Activated CD4-positive, alpha-beta T cell treated with anti-CD3 and anti-CD28 coated beads, Interleukin-10, Interleukin-2, amounts not matched to agents 100 ng/mL and 50 ng/mL, durations not matched to agents 16 hours and 8 hours (primary cell): ENCODE measurements at places on chromosomes 11 and 22.
A peak's percentile ranks its signal among the peaks of the same experiment; 100 is the strongest.

DNA sequence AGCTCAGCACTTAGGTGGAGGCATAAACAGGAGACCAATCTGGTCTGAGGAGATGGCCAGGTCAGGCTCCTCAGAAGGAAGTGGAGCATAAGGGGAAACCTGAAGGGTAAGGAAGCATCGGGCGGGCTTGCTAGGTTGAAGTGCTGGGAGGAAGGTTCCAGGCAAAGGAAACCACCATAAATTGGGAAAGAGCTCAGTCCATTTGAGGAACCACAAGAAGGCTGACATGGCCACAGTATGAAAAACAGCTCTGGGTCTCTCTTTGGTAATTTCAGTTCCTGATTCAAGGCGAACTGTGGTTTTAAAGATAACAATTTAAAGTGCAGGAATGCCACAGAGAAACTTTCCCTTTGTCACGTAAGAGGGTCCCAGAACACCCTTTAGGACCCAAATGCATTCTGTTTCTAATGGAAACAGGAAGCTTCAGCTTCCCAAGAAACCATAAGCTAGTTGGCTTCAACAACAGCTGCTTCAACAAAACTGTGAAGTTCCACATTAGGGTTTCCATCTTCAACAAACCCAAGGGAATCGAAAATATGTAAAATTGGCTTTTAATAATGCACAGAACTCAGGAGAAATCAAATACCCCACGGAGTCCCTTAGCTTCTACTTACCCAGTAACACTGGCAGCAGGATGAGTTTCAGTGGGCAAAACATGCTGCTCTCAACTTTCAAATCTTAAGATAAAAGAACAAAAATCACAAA lies 10.4 kb downstream of the JAML start:
- DNase-seq = no peak

- no peak for DNase-seq
Measured at GRCh38 chr11:91871791-91872190, 352.8 kb upstream of the FAT3 start.

DNA sequence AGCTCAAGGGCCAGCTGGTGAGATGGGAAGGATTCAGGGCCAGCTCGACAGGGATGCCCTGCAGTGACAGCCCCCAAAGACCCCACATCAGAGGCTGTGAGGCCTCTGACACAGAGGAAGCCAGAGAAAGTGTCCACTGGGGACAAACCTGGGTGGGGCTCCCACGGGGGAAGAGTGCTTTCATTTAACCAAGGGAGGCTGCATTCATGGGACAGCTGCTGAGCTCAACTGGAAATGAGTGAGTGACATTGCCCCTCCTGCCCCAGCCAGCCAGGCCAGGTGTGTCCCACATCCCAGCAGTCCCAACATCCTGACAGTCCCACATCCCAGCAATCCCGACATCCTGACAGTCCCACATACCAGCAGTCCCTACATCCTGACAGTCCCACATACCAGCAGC lies 61.0 kb downstream of the DHCR7 start:
- DNase-seq = no peak

DNA sequence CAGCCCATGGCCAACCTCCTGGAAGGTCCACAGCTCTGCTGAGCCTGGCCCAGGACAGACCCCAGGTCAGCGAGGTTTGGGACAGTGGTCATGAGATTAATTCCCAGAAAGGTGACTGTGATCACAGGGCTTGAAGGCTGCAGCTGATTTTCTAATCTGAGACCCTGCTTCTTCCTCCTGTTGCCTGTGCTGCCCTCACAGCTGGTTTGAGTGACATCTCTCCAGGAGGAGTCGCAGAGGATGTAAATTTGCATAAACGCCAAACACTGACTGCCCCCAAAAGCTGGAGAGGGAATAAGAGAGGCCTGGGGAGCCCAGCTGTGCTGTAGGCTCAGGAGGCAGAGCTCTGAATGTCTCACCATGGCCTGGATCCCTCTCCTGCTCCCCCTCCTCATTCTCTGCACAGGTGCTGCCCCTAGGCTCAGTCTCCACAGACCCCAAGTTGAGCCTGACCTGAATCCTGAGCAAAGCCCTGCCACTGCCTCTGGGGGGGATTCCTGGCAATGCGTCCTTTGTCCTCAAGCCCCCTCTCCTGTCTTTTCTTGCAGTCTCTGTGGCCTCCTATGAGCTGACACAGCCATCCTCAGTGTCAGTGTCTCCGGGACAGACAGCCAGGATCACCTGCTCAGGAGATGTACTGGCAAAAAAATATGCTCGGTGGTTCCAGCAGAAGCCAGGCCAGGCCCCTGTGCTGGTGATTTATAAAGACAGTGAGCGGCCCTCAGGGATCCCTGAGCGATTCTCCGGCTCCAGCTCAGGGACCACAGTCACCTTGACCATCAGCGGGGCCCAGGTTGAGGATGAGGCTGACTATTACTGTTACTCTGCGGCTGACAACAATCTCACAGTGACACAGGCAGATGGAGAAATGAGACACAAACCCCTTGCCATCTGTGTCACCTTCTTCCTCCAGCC lies 23.8 kb downstream of the GGTLC2 start:
- DNase-seq = no peak

DNA sequence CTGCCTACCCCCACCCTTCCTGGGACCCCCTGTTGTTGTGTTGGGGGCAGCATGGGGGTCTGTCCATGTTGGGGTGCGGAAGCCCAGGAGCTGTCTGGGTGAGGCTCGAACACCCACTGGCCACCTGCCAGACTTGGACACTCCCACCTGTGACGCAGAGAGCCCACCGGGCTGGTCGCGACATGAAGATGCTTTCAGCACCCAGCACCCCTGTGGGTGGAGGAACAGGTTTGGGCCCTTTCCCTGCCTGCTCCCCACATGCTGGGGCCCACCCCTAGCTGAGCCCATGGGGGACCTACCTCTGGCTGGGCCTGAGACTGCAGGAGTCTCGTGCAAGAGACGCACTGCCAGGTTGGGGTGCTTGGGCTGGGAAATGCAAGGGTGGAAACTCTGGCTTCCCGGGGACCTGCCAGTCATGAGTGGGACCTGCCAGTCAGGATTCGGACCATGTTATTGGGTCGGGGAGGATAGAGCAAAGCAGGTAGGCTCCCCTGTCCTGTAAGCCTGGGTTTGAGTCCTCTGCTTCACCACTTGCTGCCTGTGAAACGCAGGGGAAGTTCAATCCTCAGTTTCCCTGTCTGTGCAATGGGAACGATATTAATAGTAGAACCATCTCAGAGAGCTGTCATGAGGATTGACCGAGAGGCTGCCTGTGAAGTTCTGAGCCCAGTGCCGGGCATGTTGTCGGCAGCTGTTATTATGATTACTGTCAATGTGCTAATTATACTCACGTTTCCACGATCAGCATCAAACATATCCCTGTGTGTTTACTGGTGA lies 24.1 kb downstream of the KIAA1671 start:
- DNase-seq = no peak

DNA sequence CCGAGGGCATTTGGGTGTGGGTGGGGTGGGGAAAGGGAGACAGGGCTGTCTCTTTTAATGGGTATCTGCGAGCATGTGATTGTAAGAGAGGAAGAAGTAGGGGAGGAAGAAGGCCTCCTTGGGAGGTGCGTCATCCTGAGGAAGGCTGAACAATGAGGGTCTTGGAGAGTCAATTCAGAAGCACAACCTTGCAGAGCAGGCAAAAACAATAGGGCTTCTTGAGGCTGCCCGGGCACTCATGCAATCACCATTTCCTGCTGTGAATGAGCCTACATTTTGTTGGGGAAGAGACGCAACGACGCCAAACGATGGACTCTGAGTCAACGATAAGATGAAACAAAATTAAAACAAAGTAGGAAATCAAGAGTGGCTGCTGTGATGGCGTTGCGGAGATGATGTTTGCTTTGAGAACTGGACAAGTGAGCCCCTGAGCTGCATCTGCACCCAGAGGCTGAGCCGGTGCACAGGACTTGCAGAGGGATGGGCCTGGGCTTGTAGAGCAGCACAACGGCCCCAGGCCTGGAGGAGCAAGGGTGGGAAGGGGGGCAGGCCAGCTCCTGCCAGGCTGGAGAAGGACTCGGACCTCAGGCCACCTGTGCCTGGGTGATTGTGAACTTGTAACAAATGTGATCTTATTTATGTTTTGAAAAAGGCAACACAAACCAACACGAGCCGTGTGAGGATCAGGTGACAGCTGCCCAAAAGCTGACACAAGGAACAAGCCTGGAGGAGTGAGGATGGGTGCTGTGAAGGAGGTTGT lies 92.3 kb upstream of the B3GAT1 start:
- no peak for DNase-seq

DNA sequence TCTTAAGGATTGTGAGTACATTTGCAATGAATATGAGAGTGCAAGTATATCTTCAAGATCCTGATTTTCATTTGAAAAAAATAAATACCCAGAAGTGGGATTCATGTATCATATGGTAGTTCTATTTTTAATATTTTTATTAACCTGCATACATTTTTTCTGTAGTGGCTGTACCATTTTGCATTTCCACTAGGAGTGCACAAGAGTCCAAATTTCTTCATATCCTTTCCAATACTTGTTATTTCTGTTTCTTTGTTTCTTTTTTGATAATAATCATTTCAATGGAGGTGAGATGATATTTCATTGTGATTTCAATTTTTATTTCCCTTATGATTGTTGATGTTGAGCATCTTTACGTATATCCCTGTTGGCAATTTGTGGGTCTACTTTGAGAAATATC lies 759.8 kb upstream of the CNTN5 start:
- no peak for DNase-seq

- no peak for DNase-seq
Measured at GRCh38 chr11:82818409-82819043, 81.7 kb downstream of the PRCP start.

DNA sequence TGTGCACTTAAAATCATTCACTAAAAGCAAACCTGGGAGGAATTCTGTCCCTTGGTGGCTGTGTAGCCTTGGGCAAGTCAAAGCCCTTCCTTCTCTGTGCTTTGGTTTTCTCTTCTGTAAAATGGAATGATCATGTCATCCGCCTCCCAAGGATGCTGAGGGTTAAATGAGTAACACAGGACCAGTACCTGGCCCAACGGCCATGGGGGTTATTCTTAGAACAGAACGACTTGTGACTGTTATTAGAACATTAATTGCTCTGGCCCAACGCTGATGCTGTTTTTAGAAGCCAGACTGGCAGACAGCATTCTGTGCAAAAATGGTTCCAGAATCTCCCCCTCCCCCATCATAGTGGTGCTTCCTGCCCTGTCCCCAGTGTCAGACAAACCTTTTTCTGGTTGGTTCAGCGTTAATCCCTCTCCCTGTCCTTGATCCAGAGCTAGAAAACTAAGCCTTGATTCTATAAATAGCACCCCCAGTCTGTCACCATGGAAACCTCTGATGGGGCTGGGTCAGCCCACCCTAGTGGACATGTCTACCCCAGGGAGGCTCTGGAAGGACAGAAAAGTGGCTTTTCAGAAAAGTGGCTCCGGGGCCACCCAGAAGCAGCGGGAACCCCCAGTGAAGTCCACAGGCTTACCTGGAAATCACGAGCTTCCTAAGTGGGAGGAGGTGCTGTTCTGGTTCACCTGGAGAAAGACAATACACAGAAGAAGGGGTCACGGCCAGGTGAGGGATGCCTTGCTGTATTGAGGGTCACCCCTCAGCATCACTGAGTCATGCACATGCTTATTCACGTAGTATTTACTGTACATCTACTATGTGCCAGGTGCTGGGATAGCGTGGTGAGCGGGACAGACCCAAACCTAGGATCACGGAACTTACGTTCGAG lies 15.5 kb upstream of the TFIP11 start:
- DNase-seq = no peak

DNA sequence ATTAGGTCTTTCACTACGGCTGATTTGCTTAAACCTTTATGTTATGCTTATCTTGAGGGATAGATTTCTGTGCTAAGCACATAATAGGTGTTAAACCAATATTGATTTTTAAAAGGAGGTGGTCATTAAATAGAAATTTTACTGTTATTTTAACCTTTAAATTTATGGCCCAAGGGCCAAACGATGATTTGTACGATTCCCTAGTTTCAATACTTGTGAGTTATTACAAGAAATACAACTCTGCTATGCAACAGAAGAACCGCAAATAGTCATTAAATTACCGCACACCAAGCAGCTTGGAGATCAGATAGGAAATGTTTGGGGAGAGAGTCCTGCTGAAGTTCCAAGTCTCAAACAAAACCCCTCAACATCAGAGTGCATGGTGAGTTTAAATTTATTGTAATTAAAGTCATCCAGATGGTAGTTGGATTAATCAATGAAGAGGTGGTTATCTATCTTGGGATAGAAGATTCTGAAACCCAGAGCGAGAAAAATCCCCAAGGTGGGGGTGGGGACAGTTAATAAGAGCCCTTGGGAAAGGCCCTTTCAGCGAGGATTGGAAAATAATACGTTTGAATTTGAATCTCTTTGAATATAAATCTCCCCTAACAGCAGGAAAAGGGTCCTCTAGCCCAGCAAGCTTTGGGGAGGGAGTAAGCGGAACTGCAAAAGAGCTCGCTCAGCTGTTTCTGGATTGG lies 805 bp upstream of the QSER1 start:
- DNase-seq = peak; percentile 37

DNA sequence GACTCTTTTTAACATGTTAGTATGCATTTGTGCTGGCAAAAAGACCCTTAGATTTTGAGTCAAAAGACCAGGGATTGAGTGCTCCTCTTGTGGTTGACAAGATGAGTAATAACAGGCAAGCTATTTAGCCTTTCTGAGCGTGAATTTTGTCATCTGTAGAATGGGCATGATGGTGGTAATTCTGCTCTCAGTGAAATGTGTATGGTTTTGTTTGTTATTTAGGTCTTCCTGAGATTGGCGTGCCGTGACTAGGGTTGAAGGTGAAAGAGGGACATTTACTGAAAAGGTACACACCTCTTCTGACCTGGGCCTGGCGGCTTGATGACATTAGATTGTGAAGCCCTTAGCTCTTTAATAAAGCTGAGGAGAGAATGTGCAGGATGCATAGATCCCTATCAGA lies 8.4 kb upstream of the CEP295 start:
- peak; percentile 90 for DNase-seq

DNA sequence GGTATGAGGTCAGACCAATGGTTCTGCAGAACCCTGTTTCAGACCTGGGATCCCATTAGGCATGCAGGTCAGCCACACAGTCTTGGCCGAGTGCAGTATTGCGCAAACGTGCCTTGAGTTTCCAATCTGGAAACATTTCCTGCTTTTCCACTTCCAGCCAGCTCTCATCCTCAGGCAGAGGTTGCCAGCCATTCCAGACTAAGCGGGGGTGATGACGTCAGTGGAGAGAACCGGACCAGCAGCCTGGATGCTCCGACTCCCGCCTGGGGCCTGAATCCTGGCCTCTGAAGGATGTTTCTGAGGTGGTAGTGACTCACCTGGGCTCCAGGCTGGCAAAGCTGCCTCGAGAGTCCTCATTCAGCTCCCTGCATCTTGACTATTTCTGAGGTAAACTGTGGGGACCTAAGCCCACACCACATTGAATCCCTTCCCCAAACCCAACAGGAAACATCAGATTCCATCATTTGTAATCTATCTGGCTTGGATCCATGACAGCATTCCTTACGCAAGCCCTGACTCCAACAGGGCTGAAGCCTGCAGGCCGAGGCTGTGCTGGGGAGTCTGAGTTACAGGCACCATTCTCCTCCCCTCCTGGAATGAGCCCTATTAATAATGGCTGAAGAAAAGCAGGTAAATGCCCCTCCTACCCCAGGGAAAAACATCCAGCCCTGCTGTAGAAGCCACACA lies 83.0 kb downstream of the ABTB2 start:
- no peak for DNase-seq

GRCh38 chr22:31588970-31589675 lies 72.9 kb downstream of the PISD start:
- DNase-seq = no peak

GRCh38 chr11:116879800-116880625 lies 42.6 kb upstream of the APOA1 start:
- DNase-seq = peak; percentile 61
